AG08396 (cell line): ENCODE measurements at places on chromosomes 13 and 19.

DNA sequence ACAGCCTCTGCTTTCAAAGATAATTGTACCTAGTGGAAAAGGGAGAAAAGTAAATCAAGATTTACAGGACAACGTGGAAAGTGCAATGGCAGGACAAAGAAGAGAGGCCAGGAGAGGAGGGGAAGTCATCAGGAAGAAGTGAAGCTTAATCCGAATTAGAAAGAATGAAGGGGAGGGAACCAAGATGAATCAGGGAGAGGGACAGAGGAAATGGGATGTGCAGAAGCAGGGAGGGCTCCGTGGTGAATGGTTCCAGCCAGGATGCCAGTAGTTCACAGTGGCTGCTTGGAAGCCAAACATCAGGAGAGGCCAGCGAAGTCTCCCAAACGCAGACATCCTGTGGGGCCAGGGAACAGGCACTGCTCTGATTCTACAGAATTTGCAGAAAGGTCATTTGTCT is 144.4 kb downstream of the LIG4 start:
- no peak for DNase-seq

- peak; percentile 97 for DNase-seq
Measured at GRCh38 chr19:4911786-4912672, 2.7 kb downstream of the UHRF1 start.

DNA sequence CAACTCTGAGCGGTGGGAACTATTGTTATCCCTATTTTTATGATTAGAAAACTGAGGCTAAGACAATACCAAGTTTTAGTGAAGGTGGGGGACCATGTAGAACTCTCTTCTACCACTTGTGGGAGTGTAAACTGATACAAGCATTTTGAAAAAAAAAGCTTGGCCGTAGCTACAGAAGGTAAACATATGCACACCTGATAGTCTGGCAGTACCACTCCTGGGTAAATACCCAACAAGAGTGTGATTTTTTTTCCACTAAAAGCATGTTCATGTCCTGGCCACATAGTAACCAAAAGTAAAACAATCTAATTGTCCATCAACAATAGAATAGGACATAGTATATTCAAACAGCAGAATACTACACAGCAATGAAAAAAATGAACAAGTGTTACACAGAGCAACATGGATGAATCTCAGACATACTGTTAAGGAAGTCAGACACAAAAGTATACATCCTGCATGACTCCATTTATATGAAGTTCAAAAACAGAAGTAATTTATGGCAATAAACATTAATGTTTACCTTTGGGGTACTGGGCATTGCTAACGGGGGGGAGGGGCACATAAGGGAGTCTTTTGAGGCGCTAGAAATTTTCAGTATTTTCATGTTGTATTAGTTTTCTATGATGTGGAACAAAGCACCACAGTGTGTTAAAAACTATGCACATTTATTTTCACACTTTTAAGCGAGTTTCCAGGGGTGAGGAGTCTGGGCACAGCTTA is 6.4 kb upstream of the SPATA13 start:
- no peak for DNase-seq

GRCh38 chr19:1265615-1266128 is 3.5 kb upstream of the CIRBP start:
- DNase-seq = peak; percentile 86

GRCh38 chr13:113538689-113539058 is 45.9 kb upstream of the TFDP1 start:
- no peak for DNase-seq

DNA sequence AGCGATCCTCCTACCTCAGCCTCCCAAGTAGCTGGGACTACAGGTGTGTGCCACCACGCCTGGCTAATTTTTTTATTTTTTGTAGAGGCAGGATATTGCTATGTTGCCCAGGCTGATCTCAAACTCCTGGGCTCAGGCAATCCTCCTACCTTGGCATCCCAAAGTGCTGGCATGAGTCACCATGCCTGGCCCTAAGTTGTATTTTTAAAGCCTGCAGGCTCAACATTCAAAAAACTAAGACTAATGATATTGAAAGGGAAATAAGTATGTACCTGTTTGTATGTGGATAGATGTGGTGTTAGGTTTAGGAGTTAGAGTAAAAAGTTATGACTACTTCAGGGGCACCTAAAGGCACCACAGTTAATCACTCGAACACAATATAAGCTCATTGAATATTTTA is 5.4 kb upstream of the IPO5 start:
- no peak for DNase-seq

DNA sequence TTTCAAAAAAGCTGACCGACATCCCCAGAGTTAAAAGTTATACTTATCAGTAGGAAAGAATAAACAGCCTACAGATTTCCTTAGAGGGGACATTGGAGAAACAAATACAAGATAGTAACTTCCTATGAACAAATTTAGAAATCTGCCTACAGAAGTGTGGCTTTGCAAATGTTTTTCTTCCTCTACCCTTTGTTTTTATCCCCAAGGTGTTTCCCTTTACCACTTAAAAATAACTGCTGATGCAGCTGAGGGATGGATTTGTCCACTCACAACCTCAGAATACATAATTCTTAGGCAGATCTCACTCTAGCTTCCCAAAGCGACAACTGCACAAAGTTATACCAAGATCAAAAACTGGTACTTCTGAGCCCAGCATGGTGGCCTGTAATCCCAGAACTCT is 20.9 kb downstream of the MED4 start:
- no peak for DNase-seq

DNA sequence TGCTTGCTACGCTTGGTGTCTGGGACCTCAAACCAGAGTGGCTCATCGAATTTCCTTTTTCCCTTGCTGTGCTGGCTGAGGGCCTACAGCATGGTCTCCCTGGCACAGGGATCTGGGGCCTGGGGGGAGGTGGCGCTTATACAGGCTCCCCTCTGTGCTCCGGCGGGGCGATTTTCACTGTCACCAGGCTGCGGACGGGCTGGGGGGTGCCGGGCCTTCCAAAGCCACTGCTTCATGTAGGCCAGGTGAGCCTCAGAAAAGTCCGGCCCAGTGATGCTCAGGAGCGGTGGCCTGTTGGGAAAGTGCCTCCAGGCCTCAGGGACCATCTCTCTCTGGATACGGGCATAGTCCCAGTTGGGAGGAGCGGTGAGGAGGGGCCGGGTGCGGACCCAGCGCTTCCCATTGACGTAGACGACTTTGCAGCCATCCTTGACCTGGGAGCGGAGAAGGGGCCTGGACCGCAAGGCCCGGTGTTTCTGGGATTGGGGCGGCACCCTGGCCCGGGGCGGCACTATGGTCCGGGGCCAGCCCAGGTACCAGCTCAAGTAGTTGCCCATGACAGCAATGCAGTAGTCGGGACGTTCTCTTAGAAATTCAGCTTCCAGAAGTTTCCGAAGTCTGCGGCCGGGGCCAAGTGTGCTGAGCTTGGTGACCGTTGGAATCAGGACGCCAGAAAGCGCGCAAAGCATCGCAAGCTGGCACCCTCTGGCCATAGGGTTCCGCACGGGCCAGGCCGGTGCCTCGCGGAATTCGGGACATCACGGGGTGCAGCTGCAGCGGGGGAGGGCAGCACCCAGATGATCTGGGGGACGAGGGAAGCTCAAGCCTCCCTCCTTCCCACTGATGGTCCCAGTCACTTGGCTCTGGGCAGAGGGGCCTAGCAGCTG is 255.9 kb downstream of the SLC7A1 start:
- DNase-seq = no peak

DNA sequence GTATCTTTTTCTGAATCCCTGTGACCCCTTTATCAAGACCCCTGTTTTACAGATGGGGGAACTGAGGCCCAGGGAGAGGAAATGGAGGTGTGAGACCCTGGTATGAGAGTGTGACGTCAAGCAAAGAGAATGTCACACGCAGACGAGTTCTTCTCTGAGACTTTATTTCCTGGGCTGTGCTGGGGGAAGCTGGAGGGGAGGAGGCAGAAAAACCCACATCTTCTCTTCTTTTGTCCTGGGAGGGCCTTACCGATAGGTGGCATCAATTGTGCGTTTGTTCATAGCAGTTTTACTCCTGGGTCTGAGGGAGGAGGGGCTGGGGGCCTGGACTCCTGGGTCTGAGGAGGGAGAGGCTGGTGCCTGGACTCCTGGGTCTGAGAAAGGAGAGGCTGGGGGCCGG is 4.9 kb upstream of the KLK15 start:
- no peak for DNase-seq

DNA sequence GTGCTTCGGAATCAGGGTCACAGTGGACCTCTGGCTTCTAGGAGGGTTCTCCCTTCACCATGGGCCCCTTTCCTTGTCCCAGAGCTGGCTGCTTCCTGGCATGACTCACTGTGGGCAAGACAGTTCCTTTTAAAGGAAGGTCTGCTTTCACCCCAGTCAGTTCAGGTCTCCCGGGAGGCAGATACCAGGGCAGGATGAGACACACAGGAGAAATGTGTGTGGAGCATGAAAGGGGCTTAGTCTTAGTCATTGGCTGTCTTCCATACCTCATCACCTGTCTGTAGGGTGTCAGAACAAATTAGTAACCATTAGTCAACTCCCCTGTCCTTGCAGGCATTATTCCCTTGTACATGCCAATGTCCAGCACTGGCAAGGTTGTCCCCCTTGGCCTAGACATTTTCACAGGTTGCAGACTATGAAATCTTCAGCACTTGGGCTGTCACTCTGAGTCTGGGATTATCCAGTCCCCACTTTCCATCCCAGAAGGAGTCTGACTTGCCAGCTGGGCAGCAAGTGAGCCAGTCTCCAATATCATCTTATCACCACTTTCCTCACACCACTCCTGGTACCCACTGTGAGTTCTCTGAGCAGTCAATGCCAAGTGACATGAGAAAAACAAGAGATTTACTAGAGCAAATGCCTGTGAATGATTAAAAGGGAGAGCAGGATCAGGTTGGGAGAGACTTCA is 76.8 kb upstream of the MEDAG start:
- peak; percentile 69 for DNase-seq

DNA sequence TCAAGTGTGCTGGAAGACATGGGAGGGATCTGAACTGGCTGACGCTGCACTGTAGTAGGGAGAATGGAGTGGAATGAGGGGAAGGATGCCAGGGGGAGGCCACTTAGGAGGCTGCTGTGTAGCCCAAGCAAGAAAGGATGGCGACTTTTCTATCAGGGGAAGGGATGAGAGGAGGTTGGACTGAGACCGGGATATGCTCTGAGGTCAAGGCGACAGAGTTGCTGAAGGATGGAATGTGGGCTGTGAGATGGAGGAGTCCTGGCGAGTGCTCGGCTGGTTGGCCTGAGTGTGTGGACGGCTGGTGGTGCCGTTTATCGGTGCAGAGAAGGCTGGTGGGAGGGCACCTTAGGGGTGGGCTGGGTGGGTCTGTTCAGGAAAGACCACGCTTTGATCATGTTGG is 45.7 kb downstream of the IRS2 start:
- no peak for DNase-seq

DNA sequence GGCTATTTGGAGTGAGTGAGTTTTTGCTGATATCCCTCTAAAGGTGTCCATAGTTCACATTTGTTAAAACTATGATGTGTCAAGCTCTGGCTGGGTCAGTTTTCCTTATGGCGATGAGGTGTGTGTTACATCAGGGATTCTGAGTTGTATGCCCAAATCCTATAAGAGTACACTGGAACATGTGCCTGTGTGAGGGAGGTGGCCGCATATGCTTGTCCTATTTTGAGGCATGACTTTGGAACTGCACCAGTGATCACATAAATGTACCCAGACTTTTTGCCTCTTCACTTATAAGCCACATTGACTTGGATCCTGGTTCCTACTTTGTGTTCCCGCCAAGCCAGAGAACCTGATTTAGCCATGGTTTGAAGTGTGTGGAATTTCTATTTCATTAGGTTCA is 140.3 kb upstream of the RXFP2 start:
- no peak for DNase-seq
